ENCODE measurements at places on chromosomes 1 and 21.

GRCh38 chr1:192539297-192540092 lies 36.1 kb upstream of the RGS1 start:
- DNase-seq: peak; percentile 97

DNA sequence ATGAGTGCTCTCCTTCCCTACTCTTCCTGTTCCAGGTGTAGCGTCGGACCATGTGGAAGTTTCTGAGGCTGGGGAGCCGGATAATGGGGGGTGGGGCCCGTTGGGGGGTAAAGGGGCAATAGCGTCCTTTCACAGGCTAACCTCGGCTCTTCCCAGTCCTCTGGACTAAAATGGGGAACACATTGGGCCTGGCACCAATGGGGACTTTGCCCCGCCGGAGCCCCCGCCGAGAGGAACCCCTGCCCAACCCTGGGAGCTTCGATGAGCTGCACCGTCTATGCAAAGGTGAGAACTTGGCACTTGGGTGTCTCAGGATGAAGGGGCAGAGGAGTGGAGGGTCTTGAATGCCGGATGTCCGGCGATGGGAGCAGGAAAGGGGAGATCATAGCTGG lies 456 bp downstream of the TOMM40L start:
- DNase-seq: no peak

DNA sequence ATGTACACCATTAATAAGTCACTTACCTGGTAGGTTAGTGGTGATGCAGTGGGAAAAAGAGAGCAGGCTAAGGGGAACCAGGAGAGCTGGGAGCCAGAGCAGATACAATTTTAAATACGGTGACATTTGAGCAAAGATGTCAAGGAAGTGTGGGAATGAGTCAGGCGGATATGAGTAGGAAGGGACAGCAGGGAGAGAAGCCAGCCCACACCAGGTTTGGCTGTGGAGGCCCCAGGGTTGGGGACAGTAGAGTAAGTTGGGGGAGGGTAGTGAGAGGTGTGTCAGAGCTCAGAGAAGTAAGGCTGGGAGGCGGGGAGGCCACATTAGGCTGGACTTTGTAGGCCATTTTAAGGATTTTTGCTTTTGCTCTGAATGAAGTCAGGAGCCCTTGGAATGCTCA lies 482.0 kb downstream of the DISC1 start:
- DNase-seq: no peak

GRCh38 chr1:76390456-76390855 lies 315.9 kb downstream of the ST6GALNAC3 start:
- no peak for DNase-seq

DNA sequence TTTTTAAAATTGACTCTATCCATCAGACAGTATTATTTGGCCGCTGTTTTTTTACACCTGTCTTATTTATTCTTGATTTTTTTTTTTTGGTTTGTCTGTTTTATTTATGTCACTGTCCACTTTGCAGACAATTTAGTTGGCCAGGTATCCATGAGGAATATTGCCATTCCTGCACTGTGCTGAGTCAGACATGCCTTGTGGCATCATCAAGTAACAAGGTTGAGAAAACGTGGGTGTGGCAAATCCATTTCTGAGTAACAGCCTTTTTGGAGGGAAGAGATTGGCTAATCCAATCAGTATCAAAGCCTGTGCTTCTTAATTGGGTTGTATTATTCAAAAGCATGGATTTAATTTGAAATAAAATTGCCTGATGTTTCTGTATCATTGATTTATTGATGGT lies 463.1 kb downstream of the USP25 start:
- DNase-seq: no peak

GRCh38 chr1:45381243-45381642 lies 41.0 kb upstream of the MUTYH start:
- no peak for DNase-seq

DNA sequence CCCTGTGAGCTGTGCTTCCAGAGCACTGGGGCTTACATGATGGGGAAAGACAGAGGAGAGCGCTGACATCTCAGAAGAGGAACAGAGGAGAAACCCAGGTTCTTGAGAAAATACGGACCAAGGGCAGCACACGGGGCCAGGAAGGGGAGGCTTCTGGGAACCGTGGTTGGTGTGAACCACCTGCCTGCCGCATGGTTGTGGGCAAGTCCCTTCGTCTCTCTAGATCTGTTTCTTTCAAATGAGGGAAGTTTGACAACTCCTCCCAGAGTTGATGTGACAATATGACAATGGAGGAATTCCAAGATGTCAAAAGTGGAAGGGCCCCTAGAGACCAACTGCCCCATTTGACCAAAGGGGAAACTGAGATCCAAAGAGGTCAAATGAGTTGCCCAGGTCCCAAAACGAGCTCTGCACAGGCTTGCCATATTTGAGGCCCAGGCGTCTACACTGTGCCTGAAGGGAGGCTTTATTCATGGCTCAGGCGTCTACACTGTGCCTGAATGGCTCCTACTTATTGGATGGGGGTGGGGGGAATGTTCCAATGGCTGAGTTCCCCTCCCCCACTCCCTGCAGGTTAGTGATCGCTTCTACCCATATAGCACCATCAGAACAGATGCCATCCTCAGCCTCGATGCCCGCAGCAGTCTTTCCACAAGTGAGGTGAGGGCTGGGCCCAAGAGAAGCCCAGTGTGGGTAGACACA lies 11.2 kb downstream of the EXTL1 start:
- no peak for DNase-seq

- DNase-seq: no peak
Measured at GRCh38 chr21:31526040-31526439, 133.5 kb upstream of the SOD1 start.

DNA sequence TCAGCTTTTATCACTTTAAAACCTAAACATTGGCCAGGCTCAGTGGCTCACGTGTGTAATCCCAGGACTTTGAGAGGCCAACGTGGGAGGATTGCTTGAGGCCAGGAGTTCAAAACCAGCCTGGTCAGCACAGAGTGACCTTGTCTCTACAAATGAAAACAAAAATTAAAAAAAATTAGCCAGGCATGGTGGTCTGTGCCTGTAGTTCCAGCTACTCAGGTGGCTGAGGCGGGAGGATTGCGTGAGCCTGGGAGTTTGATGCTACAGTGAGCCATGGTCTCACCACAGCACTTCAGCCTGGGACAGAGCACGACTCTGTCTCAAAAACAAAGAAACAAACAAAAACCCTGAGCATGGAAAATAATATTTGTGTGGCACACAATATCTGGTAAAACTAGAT lies 143.5 kb upstream of the HNRNPU start:
- no peak for DNase-seq

DNA sequence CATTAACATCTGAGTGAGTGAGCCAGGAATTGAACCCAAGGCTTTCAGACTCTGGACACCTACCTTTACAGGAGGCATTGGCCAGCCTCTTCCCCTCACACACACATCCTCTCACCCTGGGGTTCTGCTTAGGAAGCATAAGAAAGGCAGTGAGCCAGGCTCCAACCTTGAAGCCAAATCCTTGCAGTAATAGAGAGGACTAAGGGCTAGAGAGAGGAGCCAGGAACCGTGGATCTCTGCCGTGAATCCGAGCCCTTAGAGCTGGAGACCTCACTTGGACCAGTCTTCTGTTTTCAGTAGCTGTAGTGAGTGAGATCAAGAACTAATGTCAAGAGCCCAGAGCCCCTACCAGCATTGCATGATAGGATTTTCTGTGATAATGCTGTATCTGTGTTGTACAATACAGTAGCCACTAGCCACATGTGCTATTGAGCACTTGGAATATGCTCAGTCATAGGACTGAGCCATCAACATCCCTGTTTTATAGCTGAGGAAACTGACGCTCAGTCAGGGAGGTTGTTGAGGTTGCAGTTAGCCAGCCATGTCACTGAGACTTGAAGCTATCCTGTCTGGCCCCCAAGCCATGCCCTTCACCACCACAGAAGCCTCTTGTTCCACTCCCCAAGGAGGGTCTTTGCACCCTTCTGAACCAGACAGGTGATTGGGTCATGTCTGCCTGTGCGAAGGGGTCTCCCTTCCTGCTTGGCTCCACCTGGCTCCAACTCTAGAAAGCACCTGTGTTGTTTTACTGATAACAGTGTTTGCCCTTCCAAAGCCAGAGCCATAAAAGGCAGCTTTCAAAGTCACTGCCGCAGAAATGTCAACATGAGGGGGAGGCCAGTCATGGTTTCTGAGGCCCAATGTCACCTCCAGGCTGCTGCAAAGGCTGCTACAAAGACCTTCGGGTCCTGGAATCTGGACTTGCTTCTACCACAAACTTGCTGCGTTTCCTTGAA lies 101.1 kb upstream of the JUN start:
- DNase-seq: no peak

DNA sequence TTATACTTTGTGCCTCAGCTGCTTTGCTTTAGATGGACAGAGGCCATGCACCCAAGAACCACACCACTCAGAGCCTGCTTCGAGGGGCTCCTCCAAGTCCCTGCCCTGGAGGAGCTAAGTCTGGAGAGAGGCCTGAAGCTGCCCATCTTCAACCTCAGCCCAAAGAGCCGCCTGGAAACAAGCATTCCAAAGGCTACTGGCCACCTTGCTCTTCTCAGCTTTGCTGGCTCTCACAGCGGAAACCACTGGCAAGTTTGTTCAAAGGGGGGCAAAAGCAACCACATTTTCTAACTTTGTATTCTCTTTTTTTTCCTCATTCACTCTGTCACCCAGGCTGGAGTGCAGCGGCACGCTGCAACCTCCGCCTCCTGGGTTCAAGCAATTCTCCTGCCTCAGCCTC lies 23.2 kb downstream of the VPS26C start:
- no peak for DNase-seq

DNA sequence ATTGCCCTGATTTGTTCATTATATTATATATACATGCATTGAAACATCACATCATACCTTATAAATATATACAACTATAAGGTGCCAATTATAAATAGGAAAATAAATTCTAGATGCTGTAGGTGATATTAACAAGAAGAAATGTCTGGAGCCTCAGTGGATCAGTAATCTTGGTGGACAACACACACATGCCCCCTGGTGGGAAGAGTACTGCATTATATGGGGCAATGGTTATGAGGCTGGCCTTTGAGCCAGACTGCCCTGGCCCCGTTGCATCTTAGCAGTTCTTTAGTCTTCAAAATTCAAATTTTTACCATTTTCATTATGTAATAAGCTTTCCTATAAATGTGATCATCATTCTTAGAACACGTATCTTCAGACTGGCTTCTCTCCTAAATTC lies 335.0 kb upstream of the GREM2 start:
- peak; percentile 55 for DNase-seq
